ENCODE measurements at places on chromosomes 7 and 10. TPM values are rescaled to one million over a fixed set of nuclear protein-coding genes. Genes with fewer than 3 reads are reported as not detected.

Gene NPSR1
- total RNA-seq: not detected

Gene CRTAC1
- total RNA-seq: not detected

DNA sequence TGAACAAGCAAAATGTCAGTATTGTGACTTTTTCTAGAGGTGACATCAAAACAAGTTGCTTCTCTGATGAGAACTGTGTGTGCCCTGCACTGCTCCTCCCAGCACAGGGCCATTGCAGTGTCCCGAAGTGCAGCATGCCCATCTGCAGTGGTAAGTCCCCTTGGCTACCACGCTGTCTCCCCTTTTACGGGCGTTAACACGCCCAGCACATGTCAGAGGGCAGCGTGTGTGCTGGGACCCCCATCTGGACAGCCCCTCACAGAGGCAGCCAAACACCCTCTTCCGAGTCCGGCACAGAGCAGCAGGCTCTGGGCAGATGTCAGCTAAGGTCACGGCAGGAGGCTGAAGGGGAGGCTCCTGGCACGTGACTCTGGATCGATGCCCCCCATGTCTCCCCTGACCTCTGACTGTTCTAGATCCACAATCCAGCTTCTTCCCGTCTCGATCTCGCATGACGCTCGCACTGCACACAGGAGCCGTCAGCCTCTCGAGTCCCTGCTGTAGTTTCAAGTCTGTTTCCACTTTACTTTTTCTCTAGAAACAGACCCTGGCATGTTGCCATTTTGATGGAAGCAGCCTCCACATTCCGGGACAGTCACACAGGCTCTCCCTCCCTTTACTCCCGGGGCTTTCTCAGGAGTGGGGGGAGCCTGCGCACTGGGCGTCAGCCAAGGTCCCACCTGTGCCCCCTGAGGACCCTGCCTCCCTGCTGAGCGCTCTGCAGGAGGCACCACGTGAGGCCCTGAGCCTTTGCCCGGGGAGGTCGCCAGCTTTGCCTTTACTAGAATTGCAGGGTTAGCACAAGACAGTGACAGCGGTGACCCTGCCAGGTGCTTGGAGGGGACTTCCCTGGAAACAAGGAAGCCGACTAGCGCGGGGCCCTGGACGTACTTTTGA, 133.8 kb downstream of the TCERG1L start:
- no peak for DNase-seq

GRCh38 chr10:75403144-75403938, 1.8 kb upstream of the ZNF503 start:
- no peak for DNase-seq

GRCh38 chr10:96973809-96974747, 142.0 kb downstream of the LCOR start:
- DNase-seq: no peak

DNA sequence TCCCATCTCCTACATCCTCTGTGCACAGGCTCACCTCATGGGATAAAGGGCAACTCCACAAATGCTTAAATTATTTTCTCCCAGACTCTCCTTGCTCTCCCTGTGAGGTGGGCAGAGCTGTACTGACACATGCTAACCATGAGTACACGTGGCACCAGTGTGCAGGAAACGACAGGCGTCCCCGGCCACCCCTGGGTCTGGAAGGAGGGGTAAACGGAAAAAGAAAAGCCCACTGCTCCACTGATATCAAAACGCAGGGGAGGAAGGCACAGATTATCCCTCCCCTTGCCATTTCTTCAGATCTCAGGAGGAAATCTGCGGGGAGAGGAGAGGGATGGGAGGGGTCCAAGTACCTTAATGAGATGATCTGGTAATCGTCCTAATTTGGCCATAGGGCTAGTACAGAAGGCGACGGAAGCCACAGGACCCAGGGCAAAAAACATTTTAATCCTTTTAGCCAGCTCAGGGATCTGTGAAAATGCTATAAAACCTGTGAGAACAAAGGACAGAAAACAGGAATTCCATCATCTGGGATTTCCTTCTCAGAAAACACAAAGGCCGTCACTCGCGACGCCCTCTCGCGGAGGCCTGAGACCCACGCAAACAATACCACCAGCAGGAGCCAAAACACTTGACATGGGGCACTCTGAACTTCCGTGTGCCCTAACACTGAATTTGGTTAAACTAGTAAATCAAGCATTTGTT, 17.8 kb upstream of the CH25H start:
- no peak for DNase-seq

GRCh38 chr10:98115031-98115787, 19.2 kb upstream of the R3HCC1L start:
- no peak for DNase-seq
